ENCODE measurements at places on chromosomes 11 and 22.

DNA sequence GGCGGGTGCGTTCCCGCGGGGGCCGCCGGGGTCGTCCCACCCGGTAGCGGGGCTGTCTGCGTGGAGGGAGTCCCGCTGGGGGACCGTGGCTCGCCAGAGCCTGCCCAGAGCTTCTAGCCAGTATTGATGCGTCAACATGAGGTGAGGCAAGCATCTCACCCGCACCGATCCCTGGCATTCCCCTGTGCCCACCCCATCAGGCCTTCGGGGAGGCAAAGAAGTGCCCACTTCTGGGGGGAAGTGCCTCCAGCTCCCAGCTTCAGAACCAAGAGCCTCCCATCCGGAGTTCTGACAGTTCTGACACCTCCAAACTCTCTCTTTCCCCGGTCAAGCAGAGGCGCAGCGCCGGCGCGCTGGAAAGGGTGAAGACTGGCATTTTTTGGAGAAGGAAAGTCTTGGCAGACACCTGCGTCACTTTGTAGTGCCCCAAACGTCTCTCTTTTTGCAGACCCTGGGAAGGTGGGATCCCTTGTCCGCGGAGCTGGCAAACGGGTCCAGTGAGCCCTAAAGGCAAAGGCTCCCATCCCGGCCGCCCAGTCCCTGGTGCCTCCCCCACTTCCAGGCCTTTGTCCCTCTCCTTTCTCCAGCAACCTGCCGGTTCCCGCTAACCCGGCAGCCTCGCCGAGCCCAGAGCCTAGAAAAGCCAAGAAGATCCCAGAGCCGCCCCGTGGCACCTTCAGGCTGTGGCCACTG lies 3.2 kb upstream of the PAX6 start:
- no peak for DNase-seq

GRCh38 chr11:121741761-121742361 lies 289.1 kb upstream of the SORL1-AS1 start:
- no peak for DNase-seq

DNA sequence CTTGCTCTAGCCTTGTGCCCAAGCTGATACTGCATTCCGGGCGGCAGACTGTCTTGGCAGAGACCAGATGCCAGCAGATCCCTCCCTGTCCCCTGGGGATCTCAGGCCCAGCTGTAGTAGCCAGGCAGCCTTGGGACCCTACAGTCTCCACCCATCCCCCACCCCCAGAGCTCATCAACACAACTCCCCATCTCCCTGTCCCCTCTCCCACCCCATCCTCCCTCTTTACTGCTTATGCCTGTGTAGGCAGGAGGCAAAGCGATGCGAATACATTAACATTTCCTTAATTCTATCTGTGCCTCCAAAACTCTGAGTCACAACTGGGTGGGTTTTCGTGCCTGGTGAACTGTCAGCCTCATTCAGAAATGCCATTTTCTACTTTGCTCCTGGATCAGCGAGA lies 547.6 kb downstream of the BUD13 start:
- no peak for DNase-seq

- no peak for DNase-seq
These were observed 16.9 kb downstream of the FXYD6 start for GRCh38 chr11:117859488-117860112.

DNA sequence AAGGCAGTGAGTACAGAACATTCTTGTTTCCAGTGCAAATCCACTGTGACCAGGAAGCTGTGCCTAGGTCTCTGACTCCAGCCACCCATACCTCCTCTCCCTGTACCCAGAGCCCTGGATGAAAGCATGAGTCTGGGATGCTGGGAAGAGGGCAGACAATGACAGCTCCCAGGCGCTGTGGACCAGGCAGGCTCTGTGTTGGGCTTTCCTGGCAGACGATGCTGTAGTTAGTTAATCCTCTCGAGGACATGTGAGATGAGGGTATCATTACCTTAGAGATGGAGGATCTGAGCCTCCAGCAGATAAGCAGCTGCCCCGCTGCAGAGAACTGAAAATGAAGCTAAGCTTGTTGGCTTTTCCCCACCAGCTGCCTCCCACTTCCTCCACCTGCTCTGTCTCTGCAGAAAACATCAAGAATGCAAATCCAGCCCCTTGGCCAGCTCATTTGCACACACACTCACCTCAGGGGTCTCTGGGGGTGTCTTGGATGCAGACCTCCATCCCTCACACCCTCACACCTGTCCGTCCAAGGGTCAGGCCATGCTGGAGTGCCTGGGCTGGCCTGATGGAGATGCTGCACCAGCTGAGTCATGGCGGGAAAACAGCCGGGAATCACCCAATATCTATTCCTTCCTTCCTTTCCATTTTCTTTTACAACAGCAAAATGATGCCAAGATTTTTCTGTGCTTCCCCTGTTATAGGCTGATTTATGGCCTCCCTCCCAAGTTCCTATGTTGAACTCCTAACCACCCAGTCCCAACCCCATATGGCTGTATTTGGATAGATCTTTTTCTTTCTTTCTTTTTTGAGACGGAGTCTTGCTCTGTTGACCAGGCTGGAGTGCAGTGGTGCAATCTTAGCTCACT lies 94.9 kb upstream of the SEPTIN5 start:
- DNase-seq, result no peak

- DNase-seq, result no peak
These were observed 23.7 kb upstream of the RPS3 start for GRCh38 chr11:75375626-75376025.

All from activated naive CD4-positive, alpha-beta T cell treated with anti-CD3 and anti-CD28 coated beads, Interleukin-2, amount 50 U/mL, for 72 hours (primary cell).